ENCODE measurements at places on chromosomes 1 and 21. TPM values are rescaled to one million over a fixed set of nuclear protein-coding genes. Genes with fewer than 3 reads are reported as not detected.

ECM1 gene
- 16.4 TPM for total RNA-seq

ANGPTL1 gene
- 3.0 TPM for total RNA-seq

TMCO2 gene
- not detected for total RNA-seq

ENO1 gene
- total RNA-seq: 886 TPM

IQCC gene
- total RNA-seq: 1.6 TPM

B3GALT5 gene
- 0.17 TPM for total RNA-seq

SLC44A5 gene
- total RNA-seq: 0.09 TPM

BPNT1 gene
- 18.0 TPM for total RNA-seq

KLHL17 gene
- 4.9 TPM for total RNA-seq

CD52 gene
- not detected for total RNA-seq

DYNLT5 gene
- not detected for total RNA-seq

HSPB7 gene
- 2.9 TPM for total RNA-seq

CDK18 gene
- total RNA-seq: 0.16 TPM

TFF2 gene
- total RNA-seq: not detected

OR2T3 gene
- total RNA-seq: not detected

SLC44A3 gene
- total RNA-seq: 1.7 TPM

RYR2 gene
- not detected for total RNA-seq

RNF223 gene
- total RNA-seq: not detected

TPTE gene
- not detected for total RNA-seq

GBP5 gene
- 0.16 TPM for total RNA-seq

NUCKS1 gene
- total RNA-seq: 51.7 TPM

MYOC gene
- total RNA-seq: 1.3 TPM

NR1I3 gene
- not detected for total RNA-seq

RXFP4 gene
- not detected for total RNA-seq

CLCNKB gene
- 0.17 TPM for total RNA-seq

ZBTB8B gene
- total RNA-seq: under 0.01 TPM

PRKCZ gene
- total RNA-seq: 8.5 TPM

SPATA1 gene
- total RNA-seq: 0.77 TPM

MX2 gene
- total RNA-seq: 0.63 TPM

CTH gene
- total RNA-seq: 1.7 TPM

PODN gene
- total RNA-seq: 51.2 TPM

HTR6 gene
- not detected for total RNA-seq

CRYAA gene
- total RNA-seq: not detected

TNFSF18 gene
- not detected for total RNA-seq

DNALI1 gene
- total RNA-seq: 9.8 TPM

DPYD gene
- 81.5 TPM for total RNA-seq

SPATA45 gene
- not detected for total RNA-seq

IL20 gene
- not detected for total RNA-seq

CLDN19 gene
- total RNA-seq: under 0.01 TPM

YBX1 gene
- total RNA-seq: 952 TPM

TMEM52 gene
- 0.32 TPM for total RNA-seq

UBE2U gene
- not detected for total RNA-seq

BSDC1 gene
- total RNA-seq: 50.3 TPM

VHLL gene
- total RNA-seq: not detected

PSMD4 gene
- total RNA-seq: 409 TPM

LAMB3 gene
- total RNA-seq: 32.5 TPM

LCE1C gene
- not detected for total RNA-seq

RGS7 gene
- under 0.01 TPM for total RNA-seq

FCMR gene
- total RNA-seq: not detected

COL24A1 gene
- 0.63 TPM for total RNA-seq

GREM2 gene
- total RNA-seq: 0.63 TPM

Data from bronchial smooth muscle cell (primary cell).